ENCODE measurements at places on chromosomes 16 and 17.

- no peak for DNase-seq
Observed at GRCh38 chr16:49292413-49292812, 10.8 kb upstream of the CBLN1 start.

GRCh38 chr16:12289175-12290063 lies 312.9 kb downstream of the SNX29 start:
- DNase-seq, result no peak

DNA sequence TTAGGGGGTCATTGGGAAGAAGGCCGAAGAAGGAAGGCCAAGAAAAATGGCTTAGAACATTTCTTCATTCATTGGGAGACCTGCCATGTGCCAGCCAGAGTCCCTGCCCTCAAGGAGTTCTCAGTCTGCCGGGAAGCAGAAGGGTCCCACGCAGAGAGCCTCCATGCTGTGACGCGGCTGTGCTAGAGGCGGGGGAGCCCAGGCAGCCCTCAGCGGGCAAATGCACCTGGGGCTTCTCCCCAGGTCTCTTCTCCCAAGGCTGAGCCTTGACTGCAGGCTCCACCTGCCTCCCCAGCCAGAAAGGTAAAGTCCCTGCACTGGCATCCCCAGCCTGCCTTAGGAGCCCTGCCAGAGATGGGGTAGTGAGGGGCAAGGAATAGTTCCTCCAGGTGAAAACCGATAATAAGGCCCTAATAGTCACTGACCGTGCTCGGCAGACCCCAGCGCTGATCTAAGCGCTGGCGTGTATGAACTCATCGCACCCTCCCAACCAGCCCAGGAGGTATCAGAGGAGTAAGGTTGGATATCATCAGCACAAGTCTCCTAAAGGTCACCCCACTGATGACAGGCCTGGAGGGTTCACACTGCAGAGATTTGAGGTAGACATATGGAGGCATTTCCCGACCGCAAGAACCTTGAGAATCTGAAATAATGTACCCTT lies 6.0 kb upstream of the CDR2L start:
- no peak for DNase-seq

GRCh38 chr17:2024572-2025219 lies 438 bp downstream of the RTN4RL1 start:
- no peak for DNase-seq

DNA sequence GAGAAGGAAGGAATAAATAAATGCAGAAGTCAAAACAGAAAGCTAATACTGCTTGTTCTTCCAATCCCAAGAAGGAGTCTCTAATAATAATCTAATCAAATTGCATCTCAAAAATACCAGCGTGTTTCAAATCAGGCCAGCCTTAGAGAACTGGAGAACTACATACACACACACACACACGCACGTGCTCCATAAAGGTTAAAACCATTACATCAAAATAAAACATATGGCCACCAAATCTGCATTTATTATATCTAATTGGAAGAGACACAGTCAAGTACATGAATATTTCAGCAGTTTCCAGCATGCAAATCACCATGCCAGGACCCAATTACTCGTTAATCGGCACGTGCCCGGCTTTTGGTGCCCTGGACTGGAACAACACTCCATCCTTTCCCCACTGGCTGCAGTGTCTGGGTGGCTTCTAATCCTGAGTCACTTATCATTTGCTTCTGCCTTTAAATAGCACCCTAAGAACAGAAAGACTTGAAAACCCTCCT lies 20.4 kb upstream of the KDM8 start:
- no peak for DNase-seq

- DNase-seq, result no peak
Observed at GRCh38 chr17:36525113-36525512, 9.6 kb downstream of the MYO19 start.

DNA sequence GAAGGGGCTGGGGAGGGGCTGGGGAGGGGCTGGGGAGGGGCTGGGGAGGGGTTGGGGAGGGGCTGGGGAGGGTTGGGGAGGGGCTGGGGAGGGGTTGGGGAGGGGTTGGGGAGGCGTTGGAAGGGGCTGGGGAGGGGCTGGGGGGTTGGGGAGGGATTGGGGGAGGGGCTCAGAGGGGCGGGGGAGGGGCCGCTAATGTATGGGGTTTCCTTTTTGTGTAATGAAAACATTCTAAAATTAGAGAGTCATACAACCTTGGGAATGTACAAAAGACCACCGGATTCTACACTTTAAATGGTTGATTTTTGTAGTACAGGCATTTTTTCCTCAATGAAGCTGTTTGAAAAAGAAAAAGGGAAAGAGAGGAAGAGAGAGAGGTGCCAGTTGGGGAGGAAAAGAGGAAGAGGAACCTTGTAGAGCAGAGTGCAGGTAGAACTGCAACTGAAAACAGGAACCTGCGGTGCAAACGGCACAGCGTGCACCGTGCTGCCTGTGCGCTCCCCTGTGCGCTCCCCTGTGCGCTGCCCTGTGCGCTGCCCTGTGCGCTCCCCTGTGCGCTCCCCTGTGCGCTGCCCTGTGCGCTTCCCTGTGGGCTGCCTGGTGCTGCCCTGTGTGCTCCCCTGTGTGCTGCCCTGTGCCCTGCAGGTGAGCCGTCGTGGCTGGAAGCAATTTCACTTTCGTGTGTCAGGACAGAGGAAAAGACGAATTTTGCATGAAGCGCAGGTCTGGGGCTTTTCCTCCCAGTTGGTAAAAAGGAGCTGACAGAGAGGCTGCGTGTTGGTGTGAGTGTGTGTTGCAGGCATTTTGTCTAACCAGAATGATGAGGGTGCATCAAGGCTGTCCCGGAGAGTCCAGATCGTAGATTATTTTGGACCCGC lies 40.8 kb downstream of the METRNL start:
- DNase-seq, result no peak

- no peak for DNase-seq
Observed at GRCh38 chr16:17194190-17194780, 276.5 kb downstream of the XYLT1 start.

DNA sequence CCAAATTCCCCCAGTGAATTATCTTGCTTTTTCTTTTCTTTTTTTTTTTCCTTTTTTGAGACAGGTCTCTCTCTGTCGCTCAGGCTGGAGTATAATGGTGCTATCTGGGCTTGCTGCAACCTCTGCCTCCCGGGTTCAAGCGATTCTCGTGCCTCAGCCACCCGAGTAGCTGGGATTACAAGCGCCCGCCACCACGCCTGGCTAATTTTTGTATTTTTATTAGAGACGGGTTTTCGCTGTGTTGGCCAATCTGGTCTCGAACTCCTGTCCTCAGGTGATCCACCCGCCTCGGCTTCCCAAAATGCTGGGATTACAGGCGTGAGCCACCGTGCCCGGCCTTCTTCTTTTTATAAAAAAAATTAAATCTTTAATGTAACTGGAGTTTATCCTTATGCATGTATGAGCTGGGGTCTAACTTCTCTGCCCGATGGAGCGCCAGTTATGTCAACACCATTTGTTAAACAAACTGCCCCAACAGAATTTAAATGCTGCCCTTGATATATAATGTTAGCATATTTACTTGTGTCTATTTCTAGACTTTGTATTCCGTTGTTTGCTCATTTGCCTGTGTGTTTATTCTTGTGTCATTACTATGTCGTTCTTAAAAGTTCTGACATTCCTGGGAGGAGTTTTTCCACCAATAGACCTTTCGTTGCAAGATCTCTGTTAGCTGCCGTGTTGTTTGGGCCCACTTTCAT lies 535 bp upstream of the AURKB start:
- DNase-seq, result no peak

GRCh38 chr17:35064516-35065215 lies 1.2 kb upstream of the RFFL start:
- DNase-seq, result no peak

GRCh38 chr17:67067571-67068482 lies 23.5 kb downstream of the CACNG1 start:
- DNase-seq, result no peak

GRCh38 chr16:51409001-51409675 lies 258.1 kb upstream of the SALL1 start:
- no peak for DNase-seq

GRCh38 chr16:66129196-66129595 lies 237.3 kb upstream of the CDH5 start:
- DNase-seq, result no peak

DNA sequence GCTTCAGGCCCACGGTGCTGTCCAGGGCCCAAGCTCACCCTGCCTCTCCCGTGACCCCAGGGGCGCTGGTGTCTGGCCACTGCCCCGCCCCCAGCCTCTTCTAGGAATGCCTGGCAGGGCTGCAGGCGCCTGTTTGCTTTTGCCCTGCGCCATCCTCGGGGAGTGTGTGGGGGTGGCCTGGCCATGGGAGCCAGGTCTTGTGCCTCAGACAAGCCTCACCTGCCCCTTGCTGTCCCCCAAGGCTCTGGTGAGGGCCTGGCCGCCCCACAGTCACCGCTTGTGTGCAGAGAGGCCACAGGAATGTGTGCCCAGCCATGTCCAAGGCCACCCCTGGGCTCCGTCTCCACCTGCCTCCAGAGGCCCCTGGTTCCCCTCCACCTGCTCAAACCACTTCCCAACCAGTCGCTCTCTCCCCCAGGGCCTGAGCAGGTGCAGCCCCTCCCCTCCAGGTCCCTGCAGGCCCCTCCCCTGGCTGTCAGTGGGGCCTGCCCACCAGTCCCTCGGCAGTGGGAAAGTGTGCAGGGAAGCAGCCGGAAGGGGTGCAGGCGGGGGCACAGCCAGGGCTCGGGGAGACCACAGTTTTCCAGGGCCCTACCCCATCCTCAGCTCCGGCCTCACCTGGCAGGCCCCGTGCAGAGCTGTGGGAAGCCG lies 841 bp upstream of the IGFALS start:
- DNase-seq, result no peak

DNA sequence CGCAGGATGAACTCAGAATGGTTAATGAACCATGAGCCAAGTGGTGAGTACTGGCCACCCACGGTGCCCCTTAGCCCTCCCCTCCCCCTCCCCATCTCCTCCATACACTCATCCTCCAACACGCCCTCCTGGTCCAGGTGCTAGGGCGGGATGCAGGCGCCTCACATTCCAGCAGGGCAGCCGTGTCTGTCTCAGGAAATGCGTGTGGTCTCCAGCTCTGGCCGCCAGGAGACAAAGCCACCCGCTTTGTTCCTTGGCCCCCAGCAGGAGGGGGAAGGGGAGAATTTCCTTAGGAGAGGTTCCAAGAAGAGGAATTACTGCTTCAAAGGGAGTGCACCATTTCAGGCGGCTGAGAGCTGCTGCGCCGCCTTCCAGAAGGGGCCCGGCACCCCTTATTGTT lies 29.7 kb upstream of the RMI2 start:
- DNase-seq, result no peak

DNA sequence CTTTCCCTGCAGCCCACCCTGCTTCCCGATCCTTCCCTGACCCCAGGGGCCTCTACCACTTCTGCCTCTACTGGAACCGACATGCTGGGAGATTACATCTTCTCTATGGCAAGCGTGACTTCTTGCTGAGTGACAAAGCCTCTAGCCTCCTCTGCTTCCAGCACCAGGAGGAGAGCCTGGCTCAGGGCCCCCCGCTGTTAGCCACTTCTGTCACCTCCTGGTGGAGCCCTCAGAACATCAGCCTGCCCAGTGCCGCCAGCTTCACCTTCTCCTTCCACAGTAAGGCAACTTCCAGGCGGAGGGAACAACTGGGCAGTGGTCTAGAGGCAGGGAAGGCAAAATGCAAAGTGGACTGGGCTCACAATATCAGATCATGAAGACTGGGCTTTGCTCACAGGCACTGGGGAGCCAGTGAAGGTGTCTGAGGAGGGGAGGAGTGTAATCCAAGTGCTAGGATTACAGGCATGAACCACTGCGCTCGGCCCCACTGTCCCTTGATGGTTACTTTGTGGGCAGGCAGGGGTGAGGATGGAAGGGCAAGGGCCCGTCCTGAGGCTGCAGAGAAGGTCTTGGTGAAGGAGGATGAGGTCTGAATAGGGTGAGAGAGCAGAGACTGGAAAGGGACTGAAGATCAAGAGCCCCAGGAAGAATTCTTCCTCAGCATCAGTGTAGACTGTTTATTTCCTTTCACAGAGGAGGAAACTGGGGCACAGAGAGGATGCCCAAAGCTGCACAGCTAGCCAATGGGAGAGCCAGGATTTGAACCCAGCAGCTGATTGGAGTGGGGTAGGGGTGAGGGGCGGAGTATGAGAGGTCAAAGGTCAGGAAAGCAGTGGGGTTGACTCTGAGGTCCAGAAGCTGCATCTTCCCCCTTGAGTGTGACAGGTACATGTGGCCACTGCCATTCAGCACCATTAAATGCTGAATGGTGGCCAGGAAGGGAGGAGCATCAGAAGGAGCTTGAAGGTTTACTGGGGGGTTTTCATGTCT lies 16.5 kb upstream of the ADGRG3 start:
- no peak for DNase-seq

GRCh38 chr17:21464611-21465021 lies 88.5 kb downstream of the KCNJ12 start:
- DNase-seq, result no peak

DNA sequence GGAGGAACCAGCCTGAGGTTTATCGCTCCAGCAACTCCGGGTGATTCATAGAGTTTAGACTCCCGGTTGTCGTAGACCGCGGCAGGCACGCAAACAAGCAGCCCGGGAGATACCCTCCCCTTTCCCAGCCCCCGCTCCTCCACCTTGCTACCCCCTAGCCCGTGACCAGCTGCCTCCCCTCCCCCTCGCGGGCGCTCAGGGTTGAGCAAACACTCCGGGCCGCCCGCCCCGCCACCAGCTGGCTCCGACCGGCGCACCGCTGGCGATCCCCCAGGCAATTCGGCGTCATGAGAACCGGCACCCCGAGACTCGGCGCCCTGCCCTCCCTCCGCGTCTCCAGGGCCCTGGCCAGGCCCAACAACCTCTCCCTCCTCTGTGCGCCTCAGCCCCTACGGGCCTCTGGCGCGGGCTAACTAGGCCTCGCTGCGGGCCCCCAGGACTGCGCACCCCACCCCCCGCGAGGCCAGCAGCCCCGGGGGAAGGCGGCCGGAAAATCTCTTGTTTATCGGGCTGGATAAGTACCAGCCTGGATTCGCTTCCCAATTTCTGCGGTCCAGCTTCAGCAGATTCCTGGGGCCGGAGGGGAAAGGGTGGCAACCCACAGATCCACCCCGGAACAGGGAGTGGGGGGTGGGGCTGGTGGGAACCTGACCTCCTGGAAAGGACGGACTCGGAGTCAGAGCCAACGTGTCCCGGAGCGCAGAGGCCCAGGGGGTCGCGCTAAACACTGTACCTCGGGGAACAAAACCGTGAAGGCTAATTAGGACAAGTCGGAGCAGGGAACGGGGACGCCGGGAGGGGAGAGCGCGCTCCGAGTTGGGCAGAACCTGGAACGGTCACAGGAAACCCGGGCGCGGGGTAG lies 951 bp upstream of the GPRC5C start:
- DNase-seq, result peak; percentile 69

GRCh38 chr17:73455050-73455687 lies 143.4 kb upstream of the CDC42EP4 start:
- peak; percentile 74 for DNase-seq
